ENCODE measurements at places on chromosomes 3 and 15.

DNA sequence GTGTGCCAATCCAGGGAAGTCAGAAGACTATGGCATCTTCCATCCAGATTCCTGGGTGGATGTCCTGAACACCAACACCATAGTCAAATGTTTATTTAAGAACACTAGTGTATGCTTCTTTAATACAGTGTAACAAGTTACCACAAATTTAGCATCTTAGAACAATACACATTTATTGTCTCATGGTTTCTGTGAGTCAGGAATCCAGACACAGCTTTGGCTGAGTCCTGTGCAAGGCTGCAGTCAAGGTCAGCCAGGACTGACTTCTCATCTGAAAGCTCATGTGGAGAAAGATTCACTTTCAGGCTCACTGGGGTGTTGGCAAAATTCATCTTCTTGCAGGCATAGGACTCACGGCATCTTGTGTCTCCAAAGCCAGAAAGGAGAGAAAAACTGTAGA is 143.4 kb downstream of the ANXA2 start:
- no peak for DNase-seq

DNA sequence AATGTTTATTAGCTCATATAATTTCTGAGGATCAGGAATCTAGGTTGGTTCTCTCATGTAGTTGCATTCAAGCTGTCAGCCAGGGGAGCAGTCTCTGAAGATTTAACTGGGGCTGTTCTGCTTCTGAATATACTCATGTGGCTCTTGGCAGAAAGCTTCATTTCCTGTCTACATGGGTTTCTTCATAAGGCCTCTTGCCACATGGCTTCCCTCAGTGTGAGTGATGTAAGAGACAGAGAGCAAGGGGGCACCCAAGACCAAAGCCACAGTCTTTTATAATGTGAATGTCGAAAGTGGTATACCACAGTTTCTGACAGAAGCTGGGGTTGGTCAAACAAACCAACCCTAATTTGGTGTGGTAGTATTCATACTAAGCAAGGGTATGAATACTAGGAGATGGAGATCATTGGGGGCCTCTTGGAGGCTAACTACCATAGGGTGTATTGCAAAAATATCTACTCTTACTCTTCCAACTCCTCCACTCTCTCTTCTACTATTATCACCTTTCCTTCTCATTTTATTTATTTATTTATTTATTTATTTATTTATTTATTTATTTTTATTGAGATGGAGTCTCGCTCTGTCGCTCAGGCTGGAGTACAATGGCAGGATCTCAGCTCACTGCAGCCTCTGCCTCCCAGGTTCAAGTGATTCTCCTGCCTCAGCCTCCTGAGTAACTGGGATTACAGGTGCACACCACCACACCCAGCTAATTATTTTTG is 123.8 kb downstream of the B3GALNT1 start:
- no peak for DNase-seq

GRCh38 chr3:34882764-34883163 is 756.6 kb upstream of the ARPP21 start:
- peak; percentile 18 for DNase-seq

GRCh38 chr3:130256821-130257340 is 88.6 kb upstream of the COL6A5 start:
- DNase-seq, result no peak

DNA sequence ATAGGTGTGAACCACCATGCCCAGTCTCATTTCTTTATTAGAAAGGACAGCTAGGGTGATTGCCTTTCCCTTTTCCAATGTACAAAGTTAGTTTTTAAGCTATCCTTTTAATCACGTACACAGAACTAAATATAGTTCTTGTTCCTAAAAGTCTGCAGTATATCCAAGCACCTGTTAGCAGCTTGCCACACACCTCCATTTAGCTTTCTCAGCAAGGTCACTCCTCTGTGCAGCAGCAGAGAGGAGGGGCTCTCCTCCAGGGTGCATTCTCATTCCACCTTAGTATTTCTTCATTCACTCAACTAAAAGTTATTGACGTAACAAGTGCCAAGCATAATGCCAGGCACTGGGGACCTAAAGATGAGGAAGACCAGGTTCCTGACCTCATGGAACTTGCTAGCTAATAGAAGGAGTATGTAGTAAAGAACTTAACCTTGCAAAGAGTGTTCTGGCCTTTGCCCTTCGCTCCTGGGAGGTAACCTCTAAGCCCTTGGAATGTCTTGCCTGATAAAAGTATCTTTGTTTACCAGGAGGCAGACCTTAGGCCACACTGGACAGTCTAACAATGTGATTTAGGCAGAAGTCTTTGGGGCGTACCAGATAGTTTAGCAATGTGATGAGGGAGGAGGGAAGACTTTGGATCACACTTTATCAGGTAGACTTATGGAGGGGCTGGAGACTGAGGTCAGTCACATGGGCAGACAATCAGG is 12.7 kb upstream of the PTPN9 start:
- no peak for DNase-seq

- no peak for DNase-seq
Measured at GRCh38 chr3:182861348-182861747, 68.0 kb downstream of the ATP11B start.

GRCh38 chr15:70722266-70723121 is 40.9 kb downstream of the UACA start:
- no peak for DNase-seq
